H1 (cell line): ENCODE measurements at places on chromosomes 1 and 21.

- H3K36me3 ChIP-seq: no peaks in the 10 kb centered on the region
- H3K4me1 ChIP-seq: no peaks in the 10 kb centered on the region
- H3K4me3 ChIP-seq: no peak overlapping the region
These were observed 238.0 kb downstream of the ASTN1 start for GRCh38 chr1:176926330-176927086.

DNA sequence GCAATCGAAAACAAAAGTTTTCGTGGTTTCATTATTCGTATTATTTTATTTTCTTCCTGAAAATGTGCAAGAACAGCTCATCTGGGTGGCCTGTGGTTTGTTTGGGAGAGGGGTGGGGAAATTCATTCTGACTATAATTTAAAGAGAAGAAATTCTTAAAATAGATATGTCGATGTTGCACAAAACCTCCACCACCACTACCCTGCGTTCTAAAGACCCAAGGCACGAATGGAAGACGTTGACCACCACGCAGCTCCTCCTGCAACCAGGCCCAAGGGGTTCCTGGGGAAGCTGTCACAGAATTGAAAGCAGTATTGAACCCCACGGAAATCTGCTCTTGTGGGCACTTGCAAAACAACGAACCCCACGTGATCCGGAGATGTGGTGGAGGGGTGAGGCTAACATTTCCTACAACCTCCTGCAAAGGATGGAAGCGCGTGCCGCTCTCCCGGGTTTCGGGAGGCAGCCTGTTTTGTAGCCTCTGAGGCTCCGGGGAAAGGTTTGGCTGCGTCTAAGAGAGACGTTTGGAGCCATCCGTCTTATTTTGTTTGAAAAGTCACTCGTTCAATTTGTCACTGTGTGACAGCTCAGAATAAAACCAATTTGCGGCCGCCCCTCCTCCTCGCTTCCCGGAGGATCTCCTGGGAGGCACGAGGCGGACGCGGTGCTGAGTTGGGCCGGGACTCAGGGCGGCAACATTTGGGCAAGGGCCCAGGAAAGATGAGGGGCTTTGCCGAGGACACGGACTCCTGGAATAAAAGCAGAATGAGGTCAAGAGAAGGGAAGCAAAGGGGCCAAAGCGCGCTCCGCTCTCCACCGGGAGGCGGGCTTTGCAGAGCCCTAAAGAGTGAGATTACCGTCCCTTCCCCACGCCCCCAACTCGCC lies 810 bp upstream of the HLX start:
- H3K4me1 ChIP-seq: peaks cover 8% of the 10 kb centered on the region
- H3K27me3 ChIP-seq: peaks cover 93% of the 10 kb centered on the region

- H3K36me3 ChIP-seq: no peaks in the 10 kb centered on the region
- H3K4me1 ChIP-seq: no peaks in the 10 kb centered on the region
- H3K27ac ChIP-seq: no peak overlapping the region
- no peak for DNase-seq
These were observed 32.1 kb downstream of the NAV1 start for GRCh38 chr1:201570886-201571624.

GRCh38 chr1:193338194-193338593 lies 151.8 kb upstream of the B3GALT2 start:
- H3K27ac ChIP-seq: no peak overlapping the region
- H3K36me3 ChIP-seq: no peaks in the 10 kb centered on the region
- no peaks in the 10 kb centered on the region for H3K4me1 ChIP-seq
- no peaks in the 10 kb centered on the region for H3K27me3 ChIP-seq
- no peak for DNase-seq
- no peak overlapping the region for H3K4me3 ChIP-seq

DNA sequence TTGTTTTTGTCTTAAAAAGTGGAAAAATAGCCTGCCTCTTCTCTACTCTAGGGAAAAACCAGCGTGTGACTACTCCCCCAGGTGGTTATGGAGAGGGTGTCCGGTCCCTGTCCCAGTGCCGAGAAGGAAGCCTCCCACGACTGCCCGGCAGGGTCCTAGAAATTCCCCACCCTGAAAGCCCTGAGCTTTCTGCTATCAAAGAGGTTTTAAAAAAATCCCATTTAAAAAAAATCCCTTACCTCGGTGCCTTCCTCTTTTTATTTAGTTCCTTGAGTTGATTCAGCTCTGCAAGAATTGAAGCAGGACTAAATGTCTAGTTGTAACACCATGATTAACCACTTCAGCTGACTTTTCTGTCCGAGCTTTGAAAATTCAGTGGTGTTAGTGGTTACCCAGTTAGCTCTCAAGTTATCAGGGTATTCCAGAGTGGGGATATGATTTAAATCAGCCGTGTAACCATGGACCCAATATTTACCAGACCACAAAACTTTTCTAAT lies 35.0 kb upstream of the TDRD10 start:
- no peaks in the 10 kb centered on the region for H3K27me3 ChIP-seq
- H3K4me3 ChIP-seq: no peak overlapping the region
- no peak for DNase-seq
- H3K36me3 ChIP-seq: no peaks in the 10 kb centered on the region
- H3K4me1 ChIP-seq: no peaks in the 10 kb centered on the region; the same call in 1 of the 2 replicates
- no peak overlapping the region for H3K27ac ChIP-seq
